ENCODE measurements at places on chromosomes 13 and 19. TPM values are rescaled to one million over a fixed set of nuclear protein-coding genes. Genes with fewer than 3 reads are reported as not detected.
A peak's percentile ranks its signal among the peaks of the same experiment; 100 is the strongest.

The GPC6 gene
- not detected for total RNA-seq

GRCh38 chr19:41328842-41329225 is 18.9 kb downstream of the CCDC97 start:
- DNase-seq = no peak

DNA sequence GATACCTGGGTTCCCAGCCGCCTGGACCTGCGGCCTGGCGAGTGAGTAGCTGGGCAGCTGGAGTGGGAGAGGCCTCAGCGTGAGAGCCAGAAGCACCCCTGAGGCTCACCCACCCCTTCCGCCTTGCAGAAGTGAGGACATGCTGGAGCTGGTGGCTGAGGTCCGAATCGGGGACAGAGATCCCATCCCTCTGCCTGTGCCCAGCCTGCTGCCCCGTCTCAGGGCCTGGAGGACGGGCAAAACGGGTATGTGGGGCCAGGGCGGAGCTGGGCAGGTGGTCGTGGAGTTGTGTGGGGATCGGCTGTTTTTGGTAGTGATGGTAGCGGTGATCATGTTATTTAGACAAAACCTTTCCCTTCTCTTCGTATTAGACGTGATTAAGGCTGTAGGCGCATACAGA is 4.6 kb downstream of the SCAF1 start:
- DNase-seq = no peak

The RASIP1 gene
- total RNA-seq = not detected

DNA sequence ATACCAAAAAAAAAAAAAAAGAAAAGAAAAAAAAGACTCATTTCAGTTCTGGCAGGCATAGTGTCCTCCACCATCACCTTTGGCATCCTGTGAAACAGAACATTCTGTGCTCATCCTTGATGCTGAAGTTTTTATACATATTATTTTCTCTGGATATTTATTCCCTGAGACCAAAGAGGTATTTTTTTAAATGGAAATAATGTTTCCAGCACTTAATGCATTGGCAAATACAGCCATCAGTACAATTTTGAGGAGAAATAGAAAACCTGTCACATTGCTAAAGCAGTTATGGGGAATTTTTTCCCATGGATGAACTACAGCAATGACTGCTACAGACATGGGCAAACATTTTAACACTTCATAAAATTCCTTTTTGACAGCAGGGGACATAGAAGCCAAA is 312.4 kb downstream of the DNAJC15 start:
- no peak for DNase-seq

GRCh38 chr13:26272621-26273020 is 18.7 kb downstream of the CDK8 start:
- no peak for DNase-seq

The RPS15 gene
- 872 TPM for total RNA-seq

- no peak for DNase-seq
Observed at GRCh38 chr13:75071395-75071794, 410.6 kb downstream of the TBC1D4 start.

- no peak for DNase-seq
Observed at GRCh38 chr19:16347706-16348105, 23.1 kb downstream of the KLF2 start.

The CA11 gene
- total RNA-seq = 9.2 TPM

The LGALS7 gene
- total RNA-seq = not detected

The NDUFA7 gene
- total RNA-seq = 19.3 TPM

DNA sequence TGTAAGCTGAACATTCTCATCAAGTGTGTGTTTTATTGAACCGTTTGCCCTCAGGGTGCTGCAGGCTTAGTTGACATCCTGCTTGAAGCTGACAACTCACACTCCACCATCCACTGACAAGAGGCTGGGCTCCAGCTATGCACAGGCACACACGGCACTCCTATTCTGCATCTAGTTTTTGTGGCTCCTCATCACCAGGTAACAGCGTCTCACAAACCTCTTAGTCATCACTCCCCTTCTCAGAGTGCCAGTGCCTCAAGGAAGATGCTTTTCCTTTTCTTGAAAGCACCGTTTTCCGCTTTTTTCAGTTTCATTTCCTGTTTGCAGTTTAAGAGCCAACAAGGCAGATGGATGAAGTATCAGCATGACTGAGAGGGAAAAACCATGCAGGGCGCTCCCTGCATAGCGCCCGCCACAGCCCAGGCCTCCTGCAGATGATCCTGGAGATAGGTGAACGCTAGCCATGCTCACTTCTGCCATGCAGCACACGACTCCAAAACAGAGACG is 491.2 kb downstream of the COG6 start:
- DNase-seq = no peak

DNA sequence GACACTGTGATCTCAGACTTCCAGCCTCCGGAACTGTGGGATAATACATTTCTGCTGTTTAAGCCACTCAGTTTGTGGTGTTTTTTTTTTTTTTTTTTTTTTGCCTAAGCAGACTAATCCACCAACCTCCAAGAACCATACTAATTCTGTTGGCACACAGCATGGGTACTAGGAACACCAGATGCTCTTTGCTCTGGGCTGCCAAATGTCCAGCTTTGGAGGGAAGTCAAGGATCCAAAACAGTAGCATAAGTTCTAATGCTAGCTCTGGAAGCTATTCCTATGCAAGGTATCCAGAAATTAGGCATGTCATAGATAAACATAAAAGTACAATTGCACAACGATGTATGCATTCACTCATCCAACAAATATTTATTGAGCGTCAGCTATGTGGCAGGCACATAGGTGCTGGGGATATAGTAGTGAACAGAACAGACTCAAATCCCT is 64.5 kb upstream of the WDFY2 start:
- DNase-seq = no peak

DNA sequence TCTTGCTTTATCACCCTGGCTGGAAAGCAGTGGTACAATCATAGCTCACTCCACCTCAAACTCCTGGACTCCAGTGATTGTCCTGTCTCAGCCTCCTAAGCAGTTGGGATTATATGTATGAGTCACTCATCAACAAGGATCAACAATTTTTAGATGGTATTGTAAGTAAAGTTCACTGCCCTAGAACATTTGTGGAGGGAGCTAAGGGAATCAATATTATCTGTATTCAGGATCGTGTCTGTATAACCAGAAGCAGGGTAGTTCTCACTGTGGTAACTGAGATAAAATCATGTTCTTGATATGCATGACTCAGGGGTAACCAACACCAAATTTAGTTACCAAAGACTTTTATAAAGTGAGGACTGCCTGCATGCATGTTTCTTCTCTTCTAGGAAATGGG is 27.0 kb downstream of the ZMYM5 start:
- DNase-seq = no peak

DNA sequence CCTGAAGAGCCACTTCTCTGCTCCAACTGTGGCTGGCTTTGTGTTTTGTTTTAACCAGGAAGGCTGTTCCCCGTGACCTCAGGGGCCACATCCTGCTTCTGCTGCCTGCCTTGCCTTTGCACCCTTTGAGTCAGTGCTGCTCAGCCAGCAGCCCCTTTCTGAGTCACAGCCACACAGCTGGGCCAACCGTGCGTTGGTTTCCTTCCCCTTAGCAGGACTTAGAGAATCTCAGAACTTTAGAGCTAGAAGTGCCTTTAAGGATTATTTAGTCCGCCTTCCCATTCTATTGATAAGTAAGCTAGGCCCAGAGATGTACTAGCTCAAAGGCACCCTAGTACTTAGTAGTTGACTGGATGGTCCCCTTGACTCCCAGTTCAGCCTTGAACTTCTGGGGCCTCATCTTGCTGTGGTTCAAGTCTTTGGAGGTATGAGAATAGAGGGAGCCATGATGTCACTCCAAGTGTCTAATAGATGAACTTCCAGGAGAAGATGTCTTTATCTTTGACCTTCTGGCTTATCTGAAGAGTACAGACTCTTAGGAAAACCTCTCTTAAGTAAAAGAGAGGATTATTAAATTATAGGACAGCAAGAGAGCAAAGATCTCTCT is 8.0 kb downstream of the RGCC start:
- DNase-seq = peak; percentile 94

GRCh38 chr13:44359983-44360375 is 13.6 kb upstream of the SERP2 start:
- DNase-seq = no peak

DNA sequence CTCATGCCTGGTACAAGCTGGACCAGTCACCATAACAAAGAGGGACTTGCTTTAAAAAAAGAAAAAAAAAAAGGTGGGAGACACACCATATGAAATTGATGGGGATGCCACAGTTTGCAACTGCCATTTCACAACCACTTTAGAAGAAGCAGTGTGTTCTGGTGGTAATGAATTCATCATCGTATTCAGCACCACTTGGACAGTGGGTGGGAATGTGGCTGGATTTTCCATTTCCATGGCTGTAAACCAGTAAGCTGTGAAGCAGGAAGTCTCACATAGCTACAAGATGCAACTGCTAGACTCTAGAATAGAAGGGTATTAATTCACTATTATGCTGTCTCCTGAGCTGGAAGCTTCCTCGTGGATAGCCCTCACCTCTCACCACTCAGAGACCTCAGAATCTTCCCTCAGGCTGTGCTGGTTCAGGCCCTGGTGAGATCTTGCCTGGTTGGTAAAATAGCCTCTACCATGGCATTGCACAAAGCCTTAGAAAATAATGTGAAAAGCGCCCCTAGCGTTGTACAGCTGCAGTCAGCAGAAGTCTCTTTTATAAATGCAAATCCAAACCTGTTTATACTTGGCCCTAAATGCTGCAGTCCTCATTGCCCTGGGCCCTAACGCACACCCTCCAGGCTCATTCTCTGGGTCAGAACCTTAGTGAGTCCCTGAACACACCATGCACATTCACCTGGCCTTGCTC is 150.7 kb downstream of the KCTD15 start:
- no peak for DNase-seq

GRCh38 chr13:32267836-32268439 is 47.2 kb downstream of the ZAR1L start:
- DNase-seq = peak; percentile 68

DNA sequence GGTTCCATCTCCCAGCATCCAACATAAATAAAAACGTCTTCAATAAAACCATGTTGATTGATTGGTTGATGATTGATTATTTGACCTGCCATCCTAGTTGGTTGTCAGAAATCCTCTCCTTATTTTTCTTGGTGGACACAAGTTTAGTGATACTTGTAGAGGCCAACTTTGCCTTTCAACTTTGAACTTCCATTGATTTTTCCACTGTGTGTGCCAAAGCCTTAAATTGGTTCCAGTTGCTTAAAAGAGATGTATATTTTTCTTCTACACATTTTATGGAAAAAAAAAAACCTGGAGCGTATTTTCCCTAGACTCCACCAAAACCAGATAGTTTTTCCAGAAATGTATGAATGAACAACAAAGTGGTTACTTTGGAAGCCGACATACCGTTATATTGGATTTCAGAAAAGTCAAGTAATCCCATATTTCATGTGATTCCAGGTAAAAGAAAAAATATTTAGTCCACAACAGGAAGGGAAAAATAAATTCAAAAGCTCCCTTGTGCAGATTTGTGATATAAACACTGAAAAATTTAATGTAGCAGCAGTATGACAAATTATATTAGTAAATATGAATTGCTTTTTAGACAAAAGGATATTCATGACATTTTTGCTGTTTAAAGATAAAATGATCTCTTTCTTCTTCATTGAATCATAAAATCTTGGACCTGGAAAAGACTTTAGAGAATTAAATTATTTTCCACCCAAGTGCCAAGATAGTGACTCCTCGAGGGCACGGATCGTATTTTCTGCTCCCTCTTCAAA is 85.2 kb downstream of the MBNL2 start:
- no peak for DNase-seq

The PLVAP gene
- 0.33 TPM for total RNA-seq

The PLK5 gene
- total RNA-seq = not detected

- no peak for DNase-seq
Observed at GRCh38 chr19:40597329-40597838, 3.8 kb upstream of the LTBP4 start.

The PTH2 gene
- total RNA-seq = not detected

The KLK8 gene
- total RNA-seq = not detected

DNA sequence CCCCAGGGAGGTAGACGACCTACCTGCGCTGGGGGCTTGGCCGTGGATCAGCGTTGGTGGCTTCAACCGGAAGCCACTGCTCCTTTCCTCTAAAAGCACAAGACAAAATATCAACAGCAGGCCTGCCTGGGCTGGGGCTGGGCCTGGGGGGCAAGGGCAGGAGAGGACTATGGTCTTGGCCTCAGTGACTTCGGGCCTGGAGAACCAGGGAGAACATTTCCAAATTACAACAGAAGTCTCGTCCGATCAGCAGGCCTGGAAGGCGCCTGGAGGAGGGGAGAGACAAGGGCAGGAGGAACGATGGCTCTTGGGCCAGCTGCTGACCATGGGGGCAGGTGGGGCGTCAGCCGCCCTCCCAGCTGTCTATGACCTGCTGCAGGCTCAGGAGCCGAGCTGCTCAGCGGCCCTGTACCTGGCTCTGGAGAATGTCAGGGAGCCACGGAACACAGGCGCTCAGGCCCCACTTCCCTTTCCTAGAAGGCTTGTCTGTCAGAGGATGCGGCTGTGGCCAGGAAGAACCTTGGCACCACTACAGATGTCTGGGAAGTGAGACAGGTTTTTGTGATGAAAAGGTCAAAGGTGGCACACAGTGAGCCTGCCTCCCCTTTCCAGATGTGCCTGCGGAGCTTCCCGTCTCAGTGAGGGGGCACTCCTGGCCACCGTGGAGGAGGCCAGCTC is 19.5 kb downstream of the CAPS start:
- no peak for DNase-seq

The DHDH gene
- not detected for total RNA-seq

DNA sequence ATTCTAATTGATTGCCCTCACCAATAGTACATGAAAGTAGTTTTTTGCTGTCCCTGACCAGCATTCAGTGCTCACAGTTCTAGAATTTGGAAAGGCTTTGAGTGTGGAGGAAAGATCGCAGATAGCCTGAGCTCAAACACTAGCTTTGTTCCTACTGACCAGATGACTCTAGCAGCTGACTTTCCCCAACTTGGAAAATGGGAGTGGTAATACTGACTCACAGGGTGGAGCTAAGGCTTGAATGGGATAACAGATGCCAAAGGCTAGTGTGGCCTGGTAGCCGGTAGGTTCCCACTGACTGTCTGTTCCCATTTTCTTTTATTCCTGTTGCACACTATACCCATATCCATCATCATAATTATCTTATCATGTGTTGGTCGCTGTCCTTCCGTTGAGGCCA is 3.7 kb downstream of the ZSCAN22 start:
- DNase-seq = no peak

- DNase-seq = no peak
Observed at GRCh38 chr19:43482193-43482592, 16.8 kb upstream of the LYPD3 start.

The MATK gene
- total RNA-seq = 269 TPM

The LIM2 gene
- total RNA-seq = 5.9 TPM

DNA sequence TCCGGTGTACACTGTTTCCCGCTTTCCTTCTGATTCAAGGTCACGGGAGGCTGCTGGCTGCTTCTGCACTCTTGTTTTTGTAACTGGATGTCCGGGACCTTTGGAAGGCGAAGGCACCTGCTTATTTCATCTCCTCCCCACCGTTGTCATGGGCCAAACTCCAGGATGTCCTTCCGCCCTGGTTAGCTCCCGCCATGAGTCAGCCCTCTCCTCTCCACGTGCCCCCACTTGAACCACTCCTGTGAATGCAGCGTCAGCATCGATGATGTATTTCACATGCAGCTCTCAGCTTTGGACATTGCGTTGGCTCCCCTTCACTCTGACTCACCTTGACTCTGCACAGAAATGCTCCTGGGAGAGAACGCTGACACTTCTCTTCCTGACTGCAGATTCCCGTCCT is 5.5 kb upstream of the GALP start:
- DNase-seq = no peak

- no peak for DNase-seq
Observed at GRCh38 chr19:38375098-38375493, 725 bp downstream of the PSMD8 start.

- DNase-seq = no peak
Observed at GRCh38 chr19:45587873-45588272, 3.3 kb upstream of the OPA3 start.

The SPIB gene
- total RNA-seq = 0.78 TPM
